ENCODE measurements at places on chromosomes 5 and 9. TPM values are rescaled to one million over a fixed set of nuclear protein-coding genes. Genes with fewer than 3 reads are reported as not detected.

GRCh38 chr5:175861337-175862130, 9.8 kb upstream of the CPLX2 start:
- no peak for DNase-seq

DNA sequence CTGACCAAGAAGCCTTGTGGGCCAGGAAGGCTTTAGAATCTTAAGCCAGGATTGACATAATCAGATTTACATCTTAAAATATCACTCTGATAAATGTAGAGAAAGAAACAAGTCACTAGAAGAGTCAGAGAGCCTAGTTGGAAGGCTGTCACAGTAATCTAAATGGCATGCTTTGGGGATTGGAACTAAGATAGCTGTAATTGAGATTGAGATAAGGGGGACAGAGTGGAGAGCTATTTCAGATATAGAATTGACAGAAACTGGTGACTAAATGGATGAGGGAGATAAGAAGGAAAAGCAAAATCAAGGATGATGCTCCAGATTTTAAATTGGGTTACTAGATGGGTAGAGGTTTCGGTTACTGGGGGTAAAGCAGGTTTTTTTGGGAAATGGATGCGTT, 100.5 kb downstream of the XRCC4 start:
- DNase-seq, result no peak

- no peak for DNase-seq
Measured at GRCh38 chr5:178277346-178277745, 44.7 kb upstream of the PHYKPL start.

GRCh38 chr9:81787747-81788632, 98.6 kb upstream of the TLE1 start:
- peak; percentile 34 for DNase-seq

The GGTA1 gene
- 6.8 TPM for polyA plus RNA-seq

The DBN1 gene
- polyA plus RNA-seq, result 121 TPM

DNA sequence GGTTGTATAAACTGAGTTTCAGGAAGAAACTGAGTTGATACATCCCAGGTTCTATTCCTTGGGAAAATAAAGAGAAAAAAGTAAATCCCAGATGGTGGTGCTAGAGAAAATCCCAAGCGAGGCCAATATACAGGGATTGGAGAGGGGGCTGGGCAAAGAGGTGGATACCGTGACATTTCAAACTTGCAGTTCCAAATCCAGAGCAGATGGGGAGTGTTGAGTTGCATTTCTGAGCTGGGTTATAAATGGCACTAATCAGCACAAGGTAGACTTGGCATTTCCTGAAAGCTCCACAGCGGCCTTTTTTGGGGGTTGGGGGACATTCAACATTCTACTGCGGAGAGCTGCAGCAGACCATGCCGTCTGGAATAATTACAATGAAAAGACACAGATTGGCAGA, 224.4 kb downstream of the NXNL2 start:
- no peak for DNase-seq

GRCh38 chr5:125293223-125293622, 546.8 kb upstream of the ZNF608 start:
- DNase-seq, result no peak

DNA sequence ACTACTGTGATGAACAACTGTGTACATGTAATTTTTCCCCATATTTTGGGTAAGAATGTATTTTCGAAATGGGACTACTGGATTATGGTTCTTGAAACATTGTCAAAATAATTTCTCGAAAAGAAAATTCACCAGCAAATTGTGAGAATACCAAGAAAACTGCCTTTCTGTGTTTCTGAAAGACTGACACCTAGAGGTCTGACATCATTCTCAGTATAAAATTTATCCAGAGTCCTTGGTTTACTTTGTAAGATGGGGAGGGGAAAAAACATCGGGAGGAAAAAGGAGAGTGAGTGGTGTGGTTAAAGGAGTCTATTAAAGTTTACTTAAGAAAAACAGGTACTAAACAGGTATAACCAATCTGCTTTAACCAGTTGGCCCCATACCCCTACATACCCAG, 149.2 kb downstream of the CEP120 start:
- DNase-seq, result no peak

The ALDH1A1 gene
- 43.8 TPM for polyA plus RNA-seq

GRCh38 chr9:3124001-3124400, 280.1 kb upstream of the PUM3 start:
- DNase-seq, result no peak

GRCh38 chr5:175096469-175097165, 347.4 kb downstream of the DRD1 start:
- no peak for DNase-seq

DNA sequence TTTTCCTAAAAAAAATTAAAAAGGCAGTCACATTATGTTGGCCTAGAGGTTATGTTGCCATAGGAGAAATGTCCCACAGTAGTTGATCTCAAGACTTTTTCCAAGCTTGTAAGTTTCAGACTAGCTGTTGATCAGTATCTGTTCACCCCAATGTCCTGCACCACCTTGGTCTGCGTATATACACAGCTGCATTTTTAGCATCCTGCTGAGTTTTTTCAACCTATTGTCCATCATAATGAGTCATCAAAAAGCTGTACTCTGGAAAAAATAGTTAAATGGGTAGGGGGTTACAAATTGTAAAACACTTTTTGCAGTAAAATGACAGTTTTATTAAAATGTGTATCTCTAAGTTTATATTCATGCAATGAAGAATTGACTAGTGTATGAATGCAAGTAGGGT, 53.2 kb upstream of the TMEM171 start:
- no peak for DNase-seq

GRCh38 chr5:179278546-179278945, 66.7 kb downstream of the ADAMTS2 start:
- no peak for DNase-seq

DNA sequence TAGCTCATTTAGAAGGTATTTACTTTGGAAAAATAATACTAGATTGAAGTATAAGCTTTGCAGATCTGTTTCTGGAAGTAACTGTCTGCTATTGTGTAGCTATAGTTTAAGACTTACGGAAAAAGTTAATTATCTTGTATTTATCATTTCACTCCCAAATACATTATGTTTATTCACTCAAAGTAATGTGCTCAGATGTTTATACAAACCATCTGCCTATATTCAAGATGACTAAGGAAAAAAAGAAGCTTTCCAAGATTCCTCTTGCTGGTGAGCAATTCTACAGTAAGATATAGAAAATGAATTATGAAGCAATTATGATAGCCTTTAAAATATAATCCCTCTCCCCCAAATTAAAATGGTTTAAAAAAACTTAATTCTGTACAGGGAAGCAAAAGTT, 137.9 kb downstream of the KIAA0825 start:
- peak; percentile 21 for DNase-seq

DNA sequence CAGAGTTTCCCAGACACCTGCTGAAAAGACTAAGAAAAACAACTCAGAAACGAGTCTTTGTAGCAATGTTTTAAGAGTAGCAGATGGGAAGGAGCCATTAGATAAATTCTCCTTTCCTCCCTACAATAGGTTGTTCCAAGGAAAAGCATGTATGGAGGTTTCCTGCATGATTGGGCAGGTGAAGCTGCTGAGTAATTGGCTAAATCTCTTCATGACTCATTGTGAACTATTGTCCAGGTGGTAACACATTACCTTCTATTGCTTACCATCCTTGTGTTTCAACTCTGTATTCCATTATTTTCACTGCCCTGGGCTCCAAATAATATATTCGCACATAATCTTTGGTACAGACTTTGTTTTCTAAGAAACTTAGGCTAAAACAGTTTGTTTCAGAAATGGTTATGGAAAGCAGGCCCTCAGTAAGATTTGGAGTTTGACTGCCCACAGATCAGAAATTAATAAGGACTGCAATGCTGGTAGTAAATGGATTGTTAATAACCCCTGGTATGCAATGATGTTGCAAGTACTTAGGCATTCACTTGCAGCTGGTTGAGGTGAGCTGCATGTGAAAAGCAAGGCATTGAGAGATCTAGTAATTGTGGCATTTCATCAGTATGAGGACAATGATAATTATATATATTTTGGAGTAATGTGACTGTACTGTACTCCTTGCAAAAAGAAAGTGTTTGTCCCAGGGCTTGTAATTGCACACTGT, 281.4 kb upstream of the VLDLR start:
- DNase-seq, result no peak

- no peak for DNase-seq
Measured at GRCh38 chr9:86788456-86788855, 158.8 kb downstream of the GAS1 start.

- DNase-seq, result peak; percentile 19
Measured at GRCh38 chr5:66498791-66499207, 97.4 kb upstream of the MAST4 start.

GRCh38 chr9:111195766-111196165, 134.3 kb downstream of the OR2K2 start:
- DNase-seq, result no peak

The TEX48 gene
- polyA plus RNA-seq, result not detected

The FAM163B gene
- 3.0 TPM for polyA plus RNA-seq

DNA sequence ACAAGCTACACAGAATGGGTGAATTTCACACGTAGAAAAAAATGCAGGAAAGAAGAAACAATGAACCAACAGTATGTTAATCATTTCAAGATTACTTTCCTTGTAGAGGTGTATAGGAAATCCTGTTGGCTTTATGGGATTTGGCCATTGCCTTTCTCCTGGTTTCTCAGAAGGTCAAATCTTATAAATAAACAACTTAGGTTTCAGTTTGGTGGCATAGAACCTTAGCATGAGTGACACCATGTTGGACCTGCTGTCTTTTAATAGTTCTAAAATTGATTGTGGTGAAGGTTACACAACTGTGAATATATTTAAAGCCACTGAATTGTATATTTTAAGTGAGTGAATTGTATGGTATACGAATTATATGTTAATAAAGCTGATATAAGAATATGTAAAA, 16.7 kb upstream of the NDFIP1 start:
- no peak for DNase-seq

The AK8 gene
- 3.5 TPM for polyA plus RNA-seq

DNA sequence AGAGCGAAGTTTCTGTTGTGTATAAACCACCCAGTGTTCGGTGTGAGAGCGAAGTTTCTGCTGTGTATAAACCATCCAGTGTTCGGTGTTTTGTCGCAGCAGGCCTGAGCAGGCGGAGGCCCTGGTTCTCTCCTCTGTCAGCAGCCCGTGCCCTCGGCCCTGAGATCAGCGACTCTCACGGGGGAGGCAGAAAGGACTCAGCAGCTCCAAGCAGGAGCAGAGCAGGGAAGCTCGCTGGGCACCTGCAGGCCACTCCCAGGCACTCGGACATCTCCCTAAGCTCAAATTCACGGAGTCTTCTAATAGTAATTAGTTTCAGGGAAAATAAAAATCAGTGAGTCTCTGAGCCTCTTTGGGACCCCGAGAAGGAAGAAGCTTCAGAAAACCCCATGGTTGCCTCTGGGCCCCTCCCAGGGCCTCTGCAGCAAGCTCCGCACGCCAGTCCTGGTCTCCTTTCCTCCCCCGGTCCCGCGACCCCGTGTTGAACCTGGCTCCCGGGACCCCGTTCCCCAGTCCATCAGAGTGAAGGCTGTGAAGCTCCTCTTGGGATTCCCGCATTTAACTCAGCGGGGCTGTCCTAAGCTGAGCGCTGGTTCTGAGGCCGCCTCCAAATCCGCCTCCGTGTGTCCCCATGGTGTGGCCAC, 81.9 kb upstream of the ADAMTS2 start:
- DNase-seq, result no peak

The ADAMTS13 gene
- polyA plus RNA-seq, result 8.5 TPM

DNA sequence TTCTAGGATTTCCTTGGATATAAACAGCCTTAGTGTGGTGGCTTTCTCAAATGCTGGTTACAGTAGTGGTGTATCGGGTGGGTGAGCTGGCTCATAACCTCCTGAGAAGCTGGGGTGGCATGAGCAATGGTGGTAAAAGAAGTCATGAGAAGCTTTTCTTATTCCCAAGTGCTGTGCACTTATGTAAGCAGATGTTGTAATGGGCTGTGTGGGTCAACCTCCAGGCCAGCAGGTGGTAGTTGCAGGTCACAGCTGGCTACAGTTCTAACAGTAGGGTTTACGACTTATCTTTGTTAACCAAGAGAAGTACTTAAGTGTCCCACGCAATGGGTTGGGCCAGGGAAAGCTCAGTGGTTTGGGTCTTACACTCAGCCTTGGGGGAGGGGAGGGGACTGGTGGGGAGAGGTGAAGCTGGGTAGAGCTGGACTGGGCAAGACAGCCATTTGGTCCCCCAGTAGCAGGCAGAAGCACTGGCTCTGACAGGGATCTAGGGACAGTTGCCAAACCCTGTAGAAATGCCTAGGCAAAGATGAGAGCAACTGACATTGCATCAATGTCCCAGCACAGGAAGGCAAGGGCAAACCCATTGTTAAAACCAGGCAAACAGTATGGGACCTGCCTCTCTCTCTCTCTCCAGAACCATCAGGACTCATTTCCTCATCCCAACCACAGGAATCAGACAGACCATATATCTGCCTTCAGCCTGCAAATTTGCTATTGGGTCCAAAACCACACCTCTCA, 76.8 kb downstream of the RNF130 start:
- no peak for DNase-seq

- DNase-seq, result no peak
Measured at GRCh38 chr9:134357631-134358025, 31.4 kb downstream of the RXRA start.

- DNase-seq, result no peak
Measured at GRCh38 chr5:180541710-180542109, 47.5 kb downstream of the CNOT6 start.

DNA sequence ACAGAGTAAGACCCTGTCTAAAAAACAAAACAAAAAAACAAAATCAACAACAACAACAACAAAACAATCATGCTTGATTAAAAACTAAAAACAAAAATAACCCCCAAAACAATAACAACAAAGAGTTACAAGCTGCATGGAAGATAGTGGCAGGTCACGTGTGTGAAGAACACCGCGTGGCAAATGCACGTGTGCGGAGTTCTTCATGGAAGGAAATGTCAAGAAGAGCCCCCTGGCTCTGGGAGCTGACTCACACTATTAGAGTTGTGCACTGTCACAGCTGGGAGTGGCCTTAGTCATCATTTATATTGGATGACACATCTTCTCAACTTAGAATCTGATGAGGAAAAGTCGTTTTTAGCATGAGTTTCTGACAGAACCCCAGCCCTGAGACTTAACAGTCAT, 110.5 kb downstream of the JMY start:
- no peak for DNase-seq

The SHISAL2B gene
- 7.8 TPM for polyA plus RNA-seq

Measured in right lung (tissue), 10 donors.